Activated CD8-positive, alpha-beta T cell treated with anti-CD3 and anti-CD28 coated beads for 36 hours (primary cell): ENCODE measurements at places on chromosomes 7 and 10. TPM values are rescaled to one million over a fixed set of nuclear protein-coding genes. Genes with fewer than 3 reads are reported as not detected.

GRCh38 chr7:94303695-94304094 is 91.0 kb upstream of the COL1A2 start:
- H3K4me3 ChIP-seq = no peak overlapping the region
- no peaks in the 10 kb centered on the region for H3K36me3 ChIP-seq
- DNase-seq = no peak
- H3K4me1 ChIP-seq = no peaks in the 10 kb centered on the region
- H3K27ac ChIP-seq = no peak overlapping the region

DNA sequence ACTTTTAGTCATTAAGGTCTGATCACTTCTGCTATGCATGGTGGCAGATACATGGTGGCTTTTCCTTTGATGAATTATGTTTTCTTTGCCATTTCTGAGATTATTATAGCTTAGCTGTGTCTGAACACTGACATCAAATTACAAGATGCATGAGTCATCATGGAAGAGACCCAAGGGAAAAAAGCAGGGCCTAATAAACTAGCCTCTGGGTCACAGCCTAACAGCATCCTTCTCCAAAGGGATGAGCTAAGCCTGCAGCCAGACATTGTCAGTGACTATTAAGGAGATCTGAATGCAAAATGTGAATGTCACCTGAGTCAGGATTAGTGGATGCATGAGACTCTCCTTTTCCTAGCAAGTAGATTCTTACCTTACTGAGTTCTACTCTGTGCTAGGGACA is 19.1 kb upstream of the OGDHL start:
- H3K4me3 ChIP-seq = no peak overlapping the region
- peaks cover 6% of the 10 kb centered on the region for H3K27me3 ChIP-seq
- no peaks in the 10 kb centered on the region for H3K4me1 ChIP-seq

GRCh38 chr7:146067880-146068279 is 48.7 kb upstream of the CNTNAP2 start:
- no peak overlapping the region for H3K4me3 ChIP-seq
- H3K27ac ChIP-seq = no peak overlapping the region
- H3K27me3 ChIP-seq = no peaks in the 10 kb centered on the region
- H3K4me1 ChIP-seq = no peaks in the 10 kb centered on the region

DNA sequence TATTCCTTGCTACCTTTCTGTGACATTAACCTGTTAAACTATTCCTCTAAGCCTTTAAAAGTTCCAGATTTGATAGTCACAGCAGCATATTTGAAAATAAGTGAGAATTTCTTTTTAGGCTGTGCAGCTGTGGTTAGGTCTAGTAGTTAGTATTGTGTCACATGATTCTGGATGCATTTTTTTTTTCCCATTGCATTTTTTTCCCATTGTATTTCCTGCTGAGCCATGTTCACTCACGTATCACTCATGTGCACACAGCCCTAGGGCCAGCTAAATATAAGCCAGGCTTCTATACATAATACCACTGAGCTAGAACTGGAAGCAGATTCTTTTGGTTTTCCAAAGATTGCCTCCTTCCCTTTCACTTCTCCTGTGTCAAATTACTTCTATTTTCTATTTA is 37.4 kb downstream of the DNAJC9 start:
- no peaks in the 10 kb centered on the region for H3K27me3 ChIP-seq
- H3K36me3 ChIP-seq = peaks cover 22% of the 10 kb centered on the region
- no peaks in the 10 kb centered on the region for H3K4me1 ChIP-seq
- no peak for DNase-seq
- H3K27ac ChIP-seq = no peak overlapping the region
- H3K4me3 ChIP-seq = no peak overlapping the region

GRCh38 chr7:105487579-105488571 is 34.2 kb downstream of the PUS7 start:
- H3K36me3 ChIP-seq = peaks cover 42% of the 10 kb centered on the region
- no peak overlapping the region for H3K4me3 ChIP-seq
- no peak for DNase-seq
- peak overlapping the region; percentile 22 for H3K27ac ChIP-seq
- no peaks in the 10 kb centered on the region for H3K4me1 ChIP-seq
- H3K27me3 ChIP-seq = no peaks in the 10 kb centered on the region

GRCh38 chr7:66145400-66146104 is 30.9 kb downstream of the CRCP start:
- no peak overlapping the region for H3K4me3 ChIP-seq
- peaks cover 29% of the 10 kb centered on the region for H3K4me1 ChIP-seq
- peaks cover 51% of the 10 kb centered on the region for H3K36me3 ChIP-seq

DNA sequence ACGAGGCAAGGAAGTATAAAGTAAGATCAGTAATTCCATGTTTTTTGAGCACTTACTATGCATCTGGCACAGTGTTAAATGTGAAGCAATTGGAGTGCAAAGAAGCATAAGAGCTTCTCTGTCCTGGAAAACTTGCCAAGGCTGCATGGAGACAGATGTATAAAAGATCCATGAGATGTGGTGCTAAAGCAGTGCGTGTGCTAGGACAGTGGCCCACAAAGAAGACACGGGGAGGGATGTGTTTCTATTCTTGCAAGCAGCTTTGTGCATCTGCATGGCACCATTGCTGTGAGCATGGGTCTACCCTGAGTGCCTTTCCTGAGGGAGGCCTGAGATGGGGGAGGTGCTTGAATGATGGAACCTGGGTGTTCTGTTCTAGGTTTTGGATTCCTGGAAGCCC is 5.1 kb upstream of the CDHR3 start:
- H3K27ac ChIP-seq = no peak overlapping the region
- no peaks in the 10 kb centered on the region for H3K4me1 ChIP-seq
- no peak overlapping the region for H3K4me3 ChIP-seq
- no peak for DNase-seq

- no peak overlapping the region for H3K4me3 ChIP-seq
- no peak for DNase-seq
- H3K27me3 ChIP-seq = no peaks in the 10 kb centered on the region
- H3K36me3 ChIP-seq = no peaks in the 10 kb centered on the region
- no peak overlapping the region for H3K27ac ChIP-seq
Measured at GRCh38 chr7:69772718-69773436, 174.6 kb downstream of the AUTS2 start.

- peaks cover 11% of the 10 kb centered on the region for H3K4me1 ChIP-seq
- H3K4me3 ChIP-seq = no peak overlapping the region
- peaks cover 14% of the 10 kb centered on the region for H3K27me3 ChIP-seq
- no peak overlapping the region for H3K27ac ChIP-seq
Measured at GRCh38 chr7:37820708-37821468, 27.5 kb upstream of the NME8 start.

DNA sequence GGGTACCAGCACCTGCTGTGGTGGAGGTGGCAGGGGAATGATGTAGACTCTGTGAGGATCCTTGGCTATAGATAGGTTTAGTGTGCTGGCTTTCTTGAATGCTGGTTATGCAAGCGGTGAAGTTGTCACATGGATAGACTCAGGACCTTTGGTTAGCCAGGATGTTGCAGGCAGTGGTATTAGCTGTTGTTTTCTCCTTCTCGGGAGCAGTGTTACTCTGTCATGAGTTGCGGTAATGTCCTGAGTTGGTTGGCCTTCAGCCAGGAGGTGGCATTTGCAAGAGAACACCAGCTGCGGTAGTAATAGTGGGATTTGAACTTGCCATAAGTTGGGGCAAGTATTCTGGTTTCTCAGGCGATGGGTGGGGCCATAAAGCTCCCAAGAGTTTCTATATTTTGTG is 10.8 kb downstream of the AGK start:
- peaks cover 97% of the 10 kb centered on the region for H3K36me3 ChIP-seq
- DNase-seq = no peak
- H3K27me3 ChIP-seq = no peaks in the 10 kb centered on the region
- H3K4me3 ChIP-seq = no peak overlapping the region
- peak overlapping the region; percentile 43 for H3K27ac ChIP-seq

DNA sequence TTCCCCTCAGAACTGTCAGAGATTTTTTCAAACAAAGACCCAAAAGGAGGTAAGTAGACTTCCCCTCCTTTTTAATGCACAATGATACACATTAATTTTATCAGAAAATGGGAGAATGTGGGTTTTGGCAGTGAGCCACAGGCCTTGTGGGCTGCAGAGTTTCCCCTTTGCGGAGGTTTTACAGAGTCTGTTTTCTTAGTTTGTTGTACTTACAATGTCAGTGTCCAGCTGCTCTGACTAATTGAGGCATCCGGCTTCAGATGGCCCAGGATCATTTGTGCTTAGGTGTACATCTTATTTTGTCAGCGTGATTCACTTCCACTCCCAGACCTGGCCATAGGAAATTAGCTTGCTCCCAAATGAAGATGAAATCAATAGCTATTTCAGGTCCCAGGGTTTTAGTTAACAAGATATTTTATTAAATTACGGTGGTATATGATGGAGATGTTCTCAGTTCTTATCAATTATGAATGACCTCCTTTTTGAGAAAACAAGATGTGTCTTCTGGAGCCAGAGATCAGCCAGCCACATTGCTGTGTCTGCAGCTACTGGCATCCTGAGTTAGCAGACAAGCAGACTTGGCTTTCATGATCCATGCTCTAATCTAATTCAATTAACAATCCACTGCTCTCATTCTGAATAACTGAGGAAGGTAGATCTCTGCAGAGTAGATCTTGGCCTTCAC is 1086.6 kb upstream of the SORCS1 start:
- H3K27me3 ChIP-seq = no peaks in the 10 kb centered on the region
- H3K4me1 ChIP-seq = no peaks in the 10 kb centered on the region
- no peak for DNase-seq
- no peak overlapping the region for H3K27ac ChIP-seq
- no peak overlapping the region for H3K4me3 ChIP-seq
- H3K36me3 ChIP-seq = no peaks in the 10 kb centered on the region

DNA sequence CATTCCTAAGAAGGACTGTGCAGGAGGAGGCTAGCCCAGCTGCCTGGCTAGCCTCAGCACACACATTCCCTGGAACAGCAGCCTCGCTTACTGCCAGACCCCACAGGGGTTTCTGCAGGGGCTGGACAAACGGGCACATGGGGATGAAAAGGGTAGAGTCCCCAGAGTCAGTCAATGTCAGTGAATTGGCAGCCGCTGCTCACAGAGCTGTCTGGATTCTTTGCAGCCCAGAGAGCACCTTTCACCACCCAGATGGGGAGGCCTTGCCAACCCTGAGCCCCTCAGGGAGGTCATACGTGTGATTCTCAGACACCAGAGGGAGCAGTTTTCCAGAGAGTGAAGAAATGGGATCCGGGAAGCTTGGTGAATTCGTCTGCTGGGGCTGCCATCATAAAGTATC is 143.3 kb downstream of the KCNMA1 start:
- DNase-seq = no peak
- peaks cover 6% of the 10 kb centered on the region for H3K27me3 ChIP-seq
- H3K27ac ChIP-seq = no peak overlapping the region
- no peak overlapping the region for H3K4me3 ChIP-seq
- no peaks in the 10 kb centered on the region for H3K4me1 ChIP-seq

GRCh38 chr7:102125127-102125596 is 161.5 kb upstream of the SH2B2 start:
- H3K36me3 ChIP-seq = no peaks in the 10 kb centered on the region
- no peak overlapping the region for H3K4me3 ChIP-seq
- H3K27me3 ChIP-seq = no peaks in the 10 kb centered on the region
- DNase-seq = peak; percentile 35
- H3K27ac ChIP-seq = no peak overlapping the region

- H3K27ac ChIP-seq = no peak overlapping the region
- peaks cover 2% of the 10 kb centered on the region for H3K4me1 ChIP-seq
- H3K36me3 ChIP-seq = peaks cover 5% of the 10 kb centered on the region
- H3K4me3 ChIP-seq = no peak overlapping the region
Measured at GRCh38 chr10:133355266-133355665, 2.6 kb downstream of the FUOM start.

GRCh38 chr7:22351878-22352277 is 5.1 kb downstream of the RAPGEF5 start:
- H3K4me3 ChIP-seq = no peak overlapping the region
- H3K36me3 ChIP-seq = no peaks in the 10 kb centered on the region
- H3K27ac ChIP-seq = no peak overlapping the region
- H3K27me3 ChIP-seq = peaks cover 31% of the 10 kb centered on the region
- no peak for DNase-seq
- H3K4me1 ChIP-seq = peaks cover 2% of the 10 kb centered on the region

- H3K27me3 ChIP-seq = no peaks in the 10 kb centered on the region
- no peak for DNase-seq
- H3K36me3 ChIP-seq = no peaks in the 10 kb centered on the region
- H3K4me1 ChIP-seq = no peaks in the 10 kb centered on the region
Measured at GRCh38 chr7:122082160-122082559, 61.9 kb downstream of the AASS start.

DNA sequence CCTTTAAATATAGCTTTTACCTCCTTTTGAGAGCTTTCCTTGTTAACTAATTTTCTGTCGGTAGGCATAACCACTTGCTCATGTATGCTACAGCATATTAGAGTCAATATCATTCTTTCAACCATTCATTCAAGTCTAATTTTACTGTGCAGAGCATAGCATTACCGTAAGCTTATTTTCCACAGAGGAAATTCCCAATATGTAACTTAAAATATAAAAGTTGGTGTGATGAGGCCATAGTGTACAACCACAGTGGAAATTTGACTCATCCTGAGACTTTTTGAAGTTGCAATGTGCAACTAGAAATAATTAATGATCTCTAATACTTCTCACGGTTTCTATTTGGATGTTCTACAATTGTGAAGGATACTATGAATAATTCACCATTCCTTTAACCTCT is 80.6 kb upstream of the KLF6 start:
- H3K4me1 ChIP-seq = peaks cover 53% of the 10 kb centered on the region
- no peaks in the 10 kb centered on the region for H3K27me3 ChIP-seq
- H3K27ac ChIP-seq = peak overlapping the region; percentile 89
- no peak overlapping the region for H3K4me3 ChIP-seq
- DNase-seq = no peak
- no peaks in the 10 kb centered on the region for H3K36me3 ChIP-seq

Gene CALHM1
- not detected for total RNA-seq

Gene SPDYE2B
- total RNA-seq = not detected

Gene MNX1
- not detected for total RNA-seq

Gene DIP2C
- total RNA-seq = 0.85 TPM
